ENCODE measurements at places on chromosomes 7 and 10.

- peak; percentile 11 for DNase-seq
These were observed 515 bp downstream of the GSDME start for GRCh38 chr7:24756545-24757352.

DNA sequence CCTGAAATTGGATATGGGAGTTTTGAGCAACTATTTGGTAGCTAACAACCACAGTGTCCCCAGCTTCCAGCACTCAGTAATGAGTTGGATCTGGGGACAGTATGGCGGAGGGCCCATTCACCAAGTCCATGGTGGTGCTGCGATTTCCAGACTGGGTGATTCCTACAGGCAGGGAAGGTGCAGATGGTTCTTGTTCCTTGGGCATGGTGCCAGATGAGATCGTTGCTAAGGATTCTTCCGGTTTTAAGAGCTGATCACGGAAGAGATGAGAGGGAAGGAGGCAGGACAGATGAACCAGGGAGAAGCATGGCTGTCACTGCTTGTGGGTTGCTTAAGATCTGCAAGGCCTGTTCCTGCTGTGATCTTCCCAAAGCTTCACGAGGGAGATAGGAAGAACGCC is 380.3 kb downstream of the TCERG1L start:
- DNase-seq = no peak

- DNase-seq = no peak
These were observed 414.7 kb upstream of the SEMA3C start for GRCh38 chr7:81333536-81333935.

- DNase-seq = no peak
These were observed 24.8 kb upstream of the MKI67 start for GRCh38 chr10:128151031-128151430.

GRCh38 chr10:677038-677437 is 12.4 kb downstream of the DIP2C start:
- no peak for DNase-seq

- DNase-seq = no peak
These were observed 322.7 kb downstream of the LHFPL3 start for GRCh38 chr7:104650991-104651640.

DNA sequence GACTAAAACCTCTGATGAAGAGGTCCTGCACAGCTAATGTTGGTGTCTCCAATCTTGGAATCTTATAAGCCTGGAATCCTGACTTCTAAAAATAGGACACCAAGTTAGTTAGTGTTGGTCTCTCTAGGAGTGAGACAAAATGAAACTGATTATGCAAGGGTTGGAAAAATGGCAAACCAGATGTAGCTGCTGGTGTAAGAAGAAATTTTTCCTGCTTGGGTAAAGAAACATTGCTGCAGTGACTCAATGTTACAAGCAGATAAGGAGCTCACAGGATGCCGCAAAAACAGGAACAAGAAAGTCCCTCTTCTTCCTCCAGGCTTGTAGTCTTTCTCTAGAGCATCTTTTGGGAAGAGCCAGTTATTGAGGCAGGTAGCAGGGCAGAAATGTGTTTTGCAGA is 449.0 kb downstream of the ETV1 start:
- no peak for DNase-seq

DNA sequence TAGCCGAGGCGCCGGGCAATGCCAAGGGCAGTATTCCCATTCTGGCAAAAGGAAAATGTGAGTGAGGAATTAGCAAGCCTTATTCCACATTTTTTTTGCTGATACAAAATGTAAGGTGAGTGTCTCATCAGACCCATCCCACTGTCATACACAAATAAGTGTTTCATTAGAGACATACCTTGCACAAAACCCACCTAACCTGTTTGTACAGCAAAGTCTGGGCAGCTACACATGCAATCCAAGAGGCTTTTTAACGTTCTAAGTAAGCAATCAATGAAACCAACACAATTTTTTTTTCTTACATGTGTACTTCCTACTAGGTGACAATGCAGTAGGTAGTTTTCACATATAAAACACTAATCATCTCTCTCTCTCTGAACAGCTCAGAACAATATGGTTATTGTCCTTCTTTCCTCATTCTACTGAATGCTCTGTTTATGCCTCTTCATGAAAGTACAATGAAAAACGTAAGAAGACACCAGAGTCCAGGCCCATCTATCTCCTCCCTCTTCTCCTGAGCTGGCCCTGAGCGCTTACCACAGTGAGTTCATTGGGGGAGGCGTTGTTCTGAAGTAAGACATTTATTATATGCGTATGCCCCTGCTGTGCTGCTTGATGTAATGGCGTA is 217.2 kb downstream of the ANK3 start:
- no peak for DNase-seq

DNA sequence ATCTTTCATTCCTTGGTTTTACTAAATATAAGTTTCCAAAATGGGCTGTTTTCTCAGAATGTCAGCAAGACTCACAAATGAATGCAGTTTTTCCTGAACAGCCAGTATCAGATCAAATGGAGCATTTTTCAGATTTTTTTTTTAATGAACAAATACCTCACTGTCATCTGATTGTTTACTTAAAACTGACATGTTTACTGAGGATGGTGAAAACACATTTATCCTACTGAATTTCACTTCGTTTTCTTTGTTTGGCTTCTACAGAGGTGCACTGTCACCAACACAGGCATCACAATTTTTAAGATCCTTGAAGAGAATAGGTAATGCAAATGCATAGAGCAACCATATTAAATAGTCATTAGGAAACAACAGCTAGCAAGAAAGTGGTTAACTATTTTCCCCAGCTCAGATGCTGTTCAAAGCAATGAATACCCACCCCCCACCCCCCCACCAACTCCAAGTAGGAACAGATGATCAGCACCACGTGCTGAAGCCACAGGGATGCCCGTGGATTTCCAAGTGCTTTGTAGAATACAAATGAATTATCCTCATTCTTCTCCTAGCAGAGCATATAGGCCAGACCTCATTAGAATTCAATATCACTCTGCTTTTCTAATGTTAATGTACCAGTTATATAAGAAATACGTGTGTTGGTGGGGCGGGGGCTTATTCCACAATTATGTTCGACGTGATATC is 205.9 kb downstream of the SKAP2 start:
- no peak for DNase-seq

- no peak for DNase-seq
These were observed 32.4 kb downstream of the ANLN start for GRCh38 chr7:36422072-36422471.

GRCh38 chr7:75033064-75033463 is 40.5 kb downstream of the RCC1L start:
- no peak for DNase-seq
